Thoracic aorta (tissue), 2 donors: ENCODE measurements at places on chromosomes 1 and 21. TPM values are rescaled to one million over a fixed set of nuclear protein-coding genes. Genes with fewer than 3 reads are reported as not detected.

The ACTN2 gene
- total RNA-seq: 32.2 TPM

The PADI4 gene
- total RNA-seq: 0.42 TPM

The PLPPR4 gene
- 0.28 TPM for total RNA-seq

The LCE6A gene
- total RNA-seq: not detected

DNA sequence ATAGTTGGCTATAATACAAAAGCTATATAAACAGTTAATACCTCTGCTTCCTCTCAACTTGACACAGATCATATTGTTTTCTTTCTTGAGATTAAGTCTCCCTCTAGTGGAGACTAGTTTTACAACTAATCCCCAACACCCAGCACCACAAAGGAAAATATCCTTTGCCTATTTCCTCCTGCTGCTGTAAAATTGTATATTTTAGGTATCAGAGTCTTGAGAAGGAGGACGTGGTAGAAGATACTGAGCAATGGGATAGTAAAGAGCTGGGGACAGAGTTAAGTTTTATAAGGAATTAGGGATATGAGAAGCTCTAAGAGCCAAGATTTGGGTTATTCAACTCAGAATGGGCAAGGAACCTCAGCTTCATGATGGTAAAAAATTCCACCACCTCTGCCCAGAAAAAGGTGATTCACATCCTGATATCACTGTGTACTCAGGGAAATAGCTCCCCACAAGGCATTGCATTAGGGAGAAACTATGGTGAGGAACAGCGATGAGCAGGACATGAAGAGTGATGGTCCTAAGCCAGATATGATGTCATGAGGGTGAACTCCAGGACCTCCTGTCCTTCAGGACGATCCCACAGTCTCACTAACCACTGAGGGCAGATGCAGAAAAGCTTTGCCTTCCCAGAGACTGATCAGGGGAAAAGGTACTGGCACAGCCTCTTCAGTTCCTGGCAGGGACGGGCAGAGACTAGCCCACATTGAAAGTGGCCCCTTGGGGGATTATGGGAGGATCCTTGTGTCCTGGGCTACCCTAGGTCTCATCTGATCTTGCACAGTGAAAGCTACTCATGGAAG, 14.7 kb upstream of the CFAP126 start:
- peaks cover 3% of the 10 kb centered on the region for H3K4me1 ChIP-seq
- H3K36me3 ChIP-seq: no peaks in the 10 kb centered on the region
- H3K27me3 ChIP-seq: no peaks in the 10 kb centered on the region
- DNase-seq: no peak

- H3K27me3 ChIP-seq: no peaks in the 10 kb centered on the region
- no peak overlapping the region for H3K4me3 ChIP-seq
- H3K27ac ChIP-seq: no peak overlapping the region
- no peak for DNase-seq
- no peaks in the 10 kb centered on the region for H3K4me1 ChIP-seq
- no peaks in the 10 kb centered on the region for H3K36me3 ChIP-seq
These were observed 238.4 kb downstream of the NPHP4 start for GRCh38 chr1:5753549-5754421.

GRCh38 chr1:104121271-104121670, 371.6 kb downstream of the AMY1C start:
- no peak overlapping the region for H3K4me3 ChIP-seq
- H3K27ac ChIP-seq: no peak overlapping the region
- no peaks in the 10 kb centered on the region for H3K4me1 ChIP-seq
- no peaks in the 10 kb centered on the region for H3K36me3 ChIP-seq

GRCh38 chr1:28936528-28936927, 22.2 kb downstream of the EPB41 start:
- no peaks in the 10 kb centered on the region for H3K36me3 ChIP-seq
- H3K27me3 ChIP-seq: no peaks in the 10 kb centered on the region

GRCh38 chr1:221670081-221670480, 71.8 kb downstream of the DUSP10 start:
- H3K4me1 ChIP-seq: no peaks in the 10 kb centered on the region
- no peak for DNase-seq
- H3K27me3 ChIP-seq: no peaks in the 10 kb centered on the region
- H3K4me3 ChIP-seq: no peak overlapping the region
- H3K36me3 ChIP-seq: no peaks in the 10 kb centered on the region

GRCh38 chr1:9890224-9890731, 19.8 kb downstream of the CTNNBIP1 start:
- H3K27me3 ChIP-seq: no peaks in the 10 kb centered on the region
- H3K4me3 ChIP-seq: no peak overlapping the region
- H3K27ac ChIP-seq: no peak overlapping the region

GRCh38 chr1:193456811-193457280, 270.4 kb upstream of the B3GALT2 start:
- no peak overlapping the region for H3K27ac ChIP-seq
- H3K27me3 ChIP-seq: no peaks in the 10 kb centered on the region
- H3K4me1 ChIP-seq: no peaks in the 10 kb centered on the region
- no peak overlapping the region for H3K4me3 ChIP-seq
